ENCODE measurements at places on chromosomes 1 and 21.
A peak's percentile ranks its signal among the peaks of the same experiment; 100 is the strongest.

- no peak for DNase-seq
These were observed 5.9 kb upstream of the CRNN start for GRCh38 chr1:152419917-152420316.

GRCh38 chr1:3894626-3895278 is 5.3 kb downstream of the C1orf174 start:
- DNase-seq: no peak

GRCh38 chr1:239276051-239276450 is 110.3 kb upstream of the CHRM3 start:
- no peak for DNase-seq

DNA sequence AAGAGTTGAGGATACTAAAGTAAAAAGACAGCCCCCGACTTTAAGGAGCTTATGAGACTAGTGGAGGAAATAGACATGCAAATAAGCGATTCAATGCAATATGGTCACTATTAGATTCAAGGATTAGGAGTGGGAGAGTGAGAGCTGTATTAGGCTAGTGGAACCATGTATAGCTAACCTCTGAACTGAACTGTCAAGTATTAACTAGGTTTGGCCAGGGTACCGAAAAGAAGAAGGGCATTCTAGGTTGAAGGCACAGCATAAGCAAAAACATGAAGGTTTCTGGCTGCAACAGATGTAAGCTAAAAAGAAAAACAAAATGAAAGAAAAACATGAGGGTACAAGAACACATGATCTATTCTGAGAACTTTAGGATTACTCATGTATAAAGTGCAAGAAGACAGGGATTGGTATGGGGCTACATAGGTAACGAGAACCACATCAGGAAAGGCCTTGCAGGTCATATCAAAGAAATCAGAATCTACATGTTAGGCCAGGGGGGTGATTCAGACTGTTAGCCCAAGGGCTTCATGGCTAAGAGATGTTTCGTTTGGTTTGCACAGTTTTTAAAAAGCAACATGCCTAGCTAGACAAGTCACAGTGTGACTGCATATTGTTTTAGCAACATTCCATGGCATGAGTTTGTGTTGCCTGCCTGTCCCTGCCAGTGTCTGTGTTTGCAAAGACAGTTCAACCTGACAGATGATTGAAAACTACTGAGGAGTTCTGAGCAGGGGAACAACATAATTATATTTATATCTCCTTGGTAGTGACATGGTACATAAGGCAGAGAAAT is 54.4 kb upstream of the HAO2 start:
- no peak for DNase-seq

DNA sequence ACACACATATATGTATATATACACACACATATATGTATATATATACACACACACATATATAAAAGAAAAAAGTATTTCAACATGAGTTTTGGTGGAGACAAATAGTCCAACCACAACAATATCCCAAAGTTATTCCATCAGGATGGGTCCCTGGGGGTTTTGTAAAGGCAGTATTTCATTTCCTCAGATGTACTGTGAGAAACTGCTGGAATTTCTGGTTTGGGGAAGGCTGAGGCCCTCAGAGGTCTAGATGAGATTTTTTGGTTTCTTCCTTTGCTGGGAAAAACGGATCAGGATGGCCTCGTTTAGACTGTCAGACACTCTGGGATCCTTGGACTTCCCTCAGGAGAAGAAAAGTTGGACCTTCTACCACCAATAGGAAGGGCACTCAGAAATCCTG is 36.5 kb upstream of the TENT5B start:
- no peak for DNase-seq

DNA sequence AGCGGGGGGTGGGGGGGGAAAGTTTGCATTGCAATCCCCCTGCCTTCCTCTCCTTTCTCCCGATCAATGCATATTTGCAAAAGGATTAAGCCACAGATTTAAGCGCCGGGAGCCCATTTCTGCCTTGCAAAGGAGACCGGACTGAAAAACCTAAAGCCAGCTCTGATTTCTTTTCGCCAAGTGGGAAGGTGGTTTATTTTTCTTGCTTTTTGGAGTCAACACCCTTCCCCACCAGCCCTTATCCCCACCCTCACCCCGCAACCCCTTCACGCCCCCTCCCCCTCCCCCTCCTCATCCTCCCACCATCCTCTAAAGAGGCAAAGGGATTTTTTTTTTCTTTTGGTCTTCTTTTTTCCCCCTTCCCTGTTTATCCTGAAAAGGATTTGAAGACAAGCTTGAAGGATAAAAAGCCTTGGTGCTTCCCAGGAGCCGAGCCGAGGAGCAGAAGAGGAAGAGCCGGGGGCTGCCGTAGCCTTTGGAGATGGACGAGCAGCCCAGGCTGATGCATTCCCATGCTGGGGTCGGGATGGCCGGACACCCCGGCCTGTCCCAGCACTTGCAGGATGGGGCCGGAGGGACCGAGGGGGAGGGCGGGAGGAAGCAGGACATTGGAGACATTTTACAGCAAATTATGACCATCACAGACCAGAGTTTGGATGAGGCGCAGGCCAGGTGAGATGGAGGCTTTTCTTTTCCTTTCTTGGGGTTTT is 513 bp downstream of the PBX1 start:
- no peak for DNase-seq

DNA sequence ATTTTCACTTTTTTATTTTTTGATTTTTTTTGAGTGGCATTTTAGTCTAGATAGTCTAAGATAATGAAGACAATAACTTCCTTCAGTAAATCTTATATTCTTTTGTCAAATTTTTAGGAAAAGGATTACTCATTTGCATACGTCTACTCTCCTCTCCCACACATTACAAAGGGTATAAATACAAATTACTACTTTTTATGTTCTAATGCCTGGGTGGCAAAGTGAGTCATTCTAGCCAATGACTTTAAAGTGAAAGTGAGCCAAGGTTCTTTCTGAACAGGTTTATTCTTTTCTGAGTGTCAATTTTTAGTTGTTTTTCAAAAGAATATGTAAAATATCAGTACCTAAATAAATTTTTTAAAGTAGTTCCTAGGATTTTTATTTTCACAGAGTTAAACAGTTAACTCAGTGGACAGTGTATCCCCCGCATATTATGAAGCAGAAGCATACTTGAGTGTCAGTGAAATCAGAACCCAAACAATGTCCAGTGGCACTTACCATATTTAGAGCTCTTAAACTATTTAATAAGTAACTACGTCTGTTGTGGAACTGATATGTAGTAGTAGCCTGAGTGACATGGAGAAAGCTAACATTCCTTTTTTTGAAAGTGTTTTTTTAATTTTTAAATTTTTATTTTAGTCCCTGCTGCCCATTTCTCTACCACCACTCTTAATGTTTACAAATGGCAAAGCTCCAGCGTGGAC is 141.7 kb downstream of the PHTF1 start:
- no peak for DNase-seq

DNA sequence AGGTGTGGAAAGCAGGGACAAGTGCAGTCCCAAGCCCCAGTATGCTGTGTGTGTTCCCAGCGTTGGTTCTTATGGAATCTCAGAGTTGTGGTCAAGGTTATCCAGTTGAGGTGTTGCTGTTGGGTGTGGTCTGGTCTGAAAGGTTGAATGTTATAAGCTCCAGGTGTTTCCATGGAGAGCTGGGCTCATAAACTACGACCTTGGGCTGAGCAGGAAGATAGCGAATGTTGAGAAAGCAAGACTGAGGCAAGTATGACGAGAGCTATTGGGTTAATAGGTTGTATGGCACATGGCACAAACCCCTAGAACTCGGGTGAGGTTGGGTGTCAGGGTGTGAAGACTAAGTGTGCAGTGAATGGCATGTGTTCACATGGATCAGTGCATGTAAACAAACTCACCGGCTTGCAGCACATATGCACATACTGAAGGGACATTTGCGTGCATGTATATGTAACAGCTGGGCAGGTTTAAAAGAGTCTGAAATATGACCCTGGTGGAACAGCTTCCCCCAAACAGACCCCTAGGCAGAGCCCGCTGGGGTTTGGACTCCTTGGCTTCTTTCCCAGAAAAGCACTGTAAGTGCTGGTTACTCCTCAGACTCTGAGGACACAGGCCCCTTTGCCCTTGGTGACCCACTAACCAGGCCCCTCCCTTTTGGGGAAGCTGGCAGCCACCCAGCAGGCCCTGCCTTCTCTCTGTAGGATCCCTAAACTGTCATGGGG is 117.5 kb downstream of the NAV1 start:
- peak; percentile 86 for DNase-seq

DNA sequence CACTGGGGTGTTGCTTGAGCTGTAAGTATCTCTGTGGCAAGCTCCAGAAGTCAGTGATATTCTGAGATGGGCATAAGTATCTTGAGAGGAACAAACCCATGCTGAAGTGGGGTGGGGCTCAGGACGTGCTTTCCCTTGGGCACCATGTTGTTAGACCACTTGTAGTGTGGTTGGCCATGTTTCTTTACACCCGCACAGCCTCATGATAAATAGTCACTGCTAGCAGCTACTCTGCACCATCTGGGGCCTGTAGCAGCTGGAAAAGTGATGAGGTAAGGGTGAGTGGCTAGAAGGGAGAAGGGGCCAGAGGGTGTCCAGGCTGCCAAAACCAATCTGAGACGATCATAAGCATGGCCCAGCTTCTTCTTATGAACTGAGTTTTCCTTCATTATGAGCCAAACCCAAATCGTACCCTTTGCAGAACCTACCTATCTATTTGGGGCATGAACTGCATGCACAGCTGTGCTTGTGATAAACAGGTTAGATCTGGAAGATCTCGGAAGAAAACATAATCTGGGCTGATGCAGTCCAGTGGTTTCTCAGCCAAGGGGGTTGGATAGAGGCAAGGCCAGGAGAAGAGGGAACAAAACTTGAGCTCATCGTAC is 91.9 kb upstream of the IRF2BP2 start:
- DNase-seq: no peak

- no peak for DNase-seq
These were observed 16.8 kb upstream of the PDXK start for GRCh38 chr21:43701936-43702784.

GRCh38 chr1:72547412-72547811 is 265.1 kb upstream of the NEGR1 start:
- no peak for DNase-seq

DNA sequence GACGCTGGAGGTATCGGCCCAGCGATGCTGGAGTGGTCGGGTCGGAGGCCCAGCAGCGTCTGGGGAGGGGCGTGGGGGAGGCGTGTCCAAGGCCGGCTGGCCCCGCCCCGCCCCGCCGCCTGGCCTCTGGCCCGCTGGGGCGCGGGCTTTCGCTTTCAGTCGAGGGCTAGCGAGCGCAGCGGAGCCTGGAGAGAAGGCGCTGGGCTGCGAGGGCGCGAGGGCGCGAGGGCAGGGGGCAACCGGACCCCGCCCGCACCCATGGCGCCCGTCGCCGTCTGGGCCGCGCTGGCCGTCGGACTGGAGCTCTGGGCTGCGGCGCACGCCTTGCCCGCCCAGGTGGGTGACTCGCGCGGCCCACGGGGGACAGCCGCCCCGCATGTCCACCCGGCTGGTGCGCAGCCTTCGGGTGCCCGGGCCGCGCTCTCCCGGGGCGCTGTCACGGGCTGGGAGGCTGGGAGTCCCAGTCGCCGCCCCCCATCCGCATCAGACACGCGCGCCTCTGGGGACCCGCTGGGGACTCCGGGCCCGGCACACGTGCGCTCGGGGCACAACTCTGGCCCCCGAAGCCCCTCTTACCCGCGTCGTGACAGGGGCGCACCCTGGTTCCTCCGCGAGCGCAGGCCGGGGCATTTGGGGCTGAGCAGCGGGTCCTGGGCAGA is at the start of gene TNFRSF1B:
Gene TNFRSF1B, plus strand, starts transcription at position 158 of the 659 bp plus-strand sequence. Its CDS starts 101 bp downstream, at position 259.
- DNase-seq: peak; percentile 83

GRCh38 chr21:30515681-30516080 is 13.7 kb upstream of the KRTAP19-5 start:
- DNase-seq: no peak

DNA sequence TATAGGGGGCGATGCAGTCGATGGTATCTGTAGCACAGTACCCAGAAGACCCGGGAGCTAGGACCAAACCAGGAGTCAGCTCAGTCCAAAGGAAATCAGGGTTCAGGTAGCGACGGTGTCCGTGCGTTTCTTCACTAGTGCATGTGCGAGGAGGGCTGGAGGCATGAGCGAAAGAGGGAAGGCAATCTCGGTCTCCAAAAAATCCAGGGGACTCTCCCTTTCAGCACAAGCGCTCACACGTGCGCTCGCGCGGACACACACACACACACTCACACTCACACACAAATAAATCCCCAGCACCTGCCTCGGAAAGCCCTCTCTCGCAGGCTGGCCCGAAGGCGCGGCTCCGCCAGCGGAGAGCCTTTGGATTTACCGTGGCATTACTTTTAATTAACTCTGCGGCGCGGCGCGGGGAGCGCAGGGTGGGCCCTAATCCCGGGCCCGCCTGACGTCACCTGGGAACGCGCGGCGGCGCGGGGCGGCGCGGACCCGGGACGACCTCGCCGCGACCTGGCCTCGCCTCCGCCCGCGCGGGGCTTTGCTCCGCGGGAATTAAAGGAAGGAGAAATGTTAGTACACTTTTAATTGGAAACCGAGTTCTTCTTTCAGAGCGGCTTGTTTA is 121.2 kb downstream of the LMX1A start:
- no peak for DNase-seq

DNA sequence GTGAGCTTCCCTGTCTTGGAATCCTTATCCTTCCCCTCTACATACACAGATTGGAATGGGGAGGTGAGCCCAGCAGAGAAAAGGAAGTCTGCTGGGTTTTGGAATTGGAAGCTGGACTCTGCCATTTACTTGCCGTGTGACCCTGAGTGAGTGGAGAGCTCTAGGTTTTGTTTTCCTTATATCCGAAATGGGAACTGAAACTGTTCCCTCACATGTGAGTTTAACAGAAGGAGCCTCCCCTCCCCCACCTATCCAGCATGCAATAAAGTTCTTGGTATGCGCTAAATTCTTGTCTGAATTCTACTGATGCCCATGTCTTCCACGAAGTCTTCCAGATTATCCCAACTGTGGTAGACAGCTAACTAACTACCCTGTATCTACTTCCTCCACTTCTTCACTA is 58.7 kb downstream of the NENF start:
- no peak for DNase-seq

DNA sequence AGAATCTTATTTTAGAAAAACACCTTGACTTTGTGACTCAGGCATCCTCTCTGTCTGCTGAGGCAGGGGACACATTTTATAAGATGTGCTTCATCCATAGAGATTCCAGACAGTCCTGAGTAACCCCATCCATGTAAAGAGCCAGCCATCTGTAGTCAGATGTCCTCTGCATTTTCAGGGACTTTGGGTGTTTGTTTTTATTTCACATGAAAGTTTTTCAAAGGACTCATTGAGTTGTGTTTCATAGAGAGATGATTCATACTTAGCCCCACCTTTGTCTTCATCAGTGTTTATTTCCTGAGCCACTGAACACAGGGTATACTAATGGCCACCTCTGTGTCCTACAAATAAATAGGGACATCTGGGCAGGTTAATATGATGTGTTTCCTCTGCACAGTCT is 280.4 kb downstream of the CACNA1E start:
- DNase-seq: no peak

GRCh38 chr1:28917757-28918118 is 3.4 kb downstream of the EPB41 start:
- no peak for DNase-seq

DNA sequence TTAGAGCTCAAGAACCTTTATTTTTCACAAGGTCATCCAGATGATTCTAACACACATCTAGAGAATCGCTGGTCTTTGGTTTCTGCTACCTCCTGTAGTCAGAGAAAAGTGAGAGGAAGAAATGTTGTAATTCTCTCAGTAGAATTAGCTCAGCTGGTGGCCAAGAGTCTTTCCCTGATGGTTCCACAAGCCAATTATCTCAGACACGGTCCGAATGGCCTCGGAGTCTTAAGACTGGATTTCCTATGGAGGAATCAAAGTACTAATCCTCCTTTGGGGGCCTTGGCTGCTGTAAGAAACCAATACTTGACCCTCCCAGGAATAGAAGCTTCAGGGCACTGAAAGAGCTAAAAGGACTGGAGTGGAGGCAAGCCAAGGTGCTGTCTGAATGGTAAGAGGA is 1.8 kb downstream of the TMEM81 start:
- no peak for DNase-seq

All from muscle of back (tissue), 13 donors.